ENCODE measurements at places on chromosomes 13 and 19.

DNA sequence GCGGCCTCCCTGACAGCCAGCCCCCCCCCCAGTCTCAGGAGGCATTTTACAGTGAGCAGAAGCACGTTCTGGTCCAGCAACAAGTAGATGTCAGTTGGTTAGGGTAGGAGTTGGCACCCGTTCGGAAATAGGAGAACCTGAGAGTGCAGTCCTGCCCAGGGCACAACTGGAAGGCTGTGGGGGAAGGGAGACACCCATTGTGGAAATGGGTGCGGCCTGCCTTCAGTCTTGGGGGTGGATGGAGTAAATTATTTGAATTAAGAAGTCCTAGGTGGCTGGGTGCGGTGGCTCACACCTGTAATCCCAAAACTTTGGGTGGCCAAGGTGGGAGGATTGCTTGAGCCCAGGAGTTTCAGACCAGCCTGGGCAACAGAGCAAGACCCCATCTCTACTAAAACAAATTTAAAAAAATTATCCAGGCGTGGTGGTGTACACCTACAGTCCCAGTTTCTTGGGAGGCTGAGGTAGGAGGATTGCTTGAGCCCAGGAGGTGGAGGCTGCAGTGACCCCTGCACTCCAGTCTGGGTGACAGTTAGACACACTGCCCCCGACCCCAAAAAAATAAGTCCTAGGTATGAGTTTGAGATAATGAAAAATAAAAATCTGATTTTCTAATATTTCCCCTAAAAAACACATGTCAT is 1.2 kb downstream of the CIRBP start:
- no peak for DNase-seq

DNA sequence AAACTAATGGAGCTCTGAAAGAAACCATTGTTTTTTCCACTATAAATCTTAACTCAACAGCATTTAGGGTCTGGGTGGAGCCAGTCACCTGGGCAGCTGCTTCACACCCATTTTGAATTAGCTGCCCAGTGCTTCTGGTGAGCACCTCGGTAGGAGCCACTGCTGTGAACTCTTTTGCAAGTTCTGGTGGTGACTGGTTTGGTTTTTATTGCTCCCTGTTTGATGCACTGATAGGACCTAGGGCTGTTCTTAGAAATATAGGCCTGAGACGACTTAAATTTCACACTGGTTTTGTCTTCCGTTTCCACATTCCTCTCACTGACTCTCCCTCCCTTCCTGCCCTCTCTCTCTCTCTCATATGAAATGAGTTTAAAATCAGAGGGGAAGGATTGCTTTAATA is 103.9 kb downstream of the GGACT start:
- no peak for DNase-seq

DNA sequence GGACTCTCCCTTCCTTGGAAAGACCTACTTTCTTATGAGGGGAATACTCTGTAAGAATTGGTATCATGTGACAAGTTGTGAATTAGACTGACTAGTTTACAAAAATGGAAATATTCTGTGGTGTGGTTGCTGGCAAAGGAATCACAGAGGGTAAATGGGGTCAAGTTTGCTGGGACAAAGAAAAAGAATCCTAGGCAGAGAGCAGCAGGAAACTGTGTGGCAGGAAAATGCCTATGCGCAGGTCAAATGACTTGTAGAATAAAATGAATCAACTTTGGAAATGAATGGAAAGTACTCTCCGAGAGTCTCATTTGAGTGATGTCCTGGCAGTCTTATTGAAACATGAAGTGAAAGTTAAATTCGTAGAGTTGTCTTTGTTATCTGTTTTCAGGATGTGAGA is 1250.7 kb downstream of the UQCRFS1 start:
- no peak for DNase-seq

GRCh38 chr19:3012621-3013262 is 16.3 kb downstream of the TLE2 start:
- no peak for DNase-seq

DNA sequence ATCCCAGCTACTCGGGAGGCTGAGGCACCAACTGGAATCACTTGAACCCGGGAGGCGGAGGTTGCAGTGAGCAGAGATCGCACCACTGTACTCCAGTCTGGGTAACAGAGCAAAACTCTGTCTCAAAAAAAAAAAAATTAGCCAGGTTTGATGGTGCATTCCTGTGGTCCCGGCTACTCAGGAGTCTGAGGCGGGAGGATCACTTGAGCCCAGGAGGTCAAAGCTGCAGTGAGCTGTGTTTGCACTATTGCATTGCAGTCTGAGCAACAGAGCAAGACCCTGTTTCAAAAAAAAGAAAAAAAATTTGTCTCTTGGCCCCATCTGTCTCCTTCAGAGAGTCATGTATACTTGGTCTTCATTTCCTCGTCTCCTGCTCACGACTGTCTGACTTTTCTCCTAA is 1.6 kb downstream of the CCDC97 start:
- DNase-seq: no peak

DNA sequence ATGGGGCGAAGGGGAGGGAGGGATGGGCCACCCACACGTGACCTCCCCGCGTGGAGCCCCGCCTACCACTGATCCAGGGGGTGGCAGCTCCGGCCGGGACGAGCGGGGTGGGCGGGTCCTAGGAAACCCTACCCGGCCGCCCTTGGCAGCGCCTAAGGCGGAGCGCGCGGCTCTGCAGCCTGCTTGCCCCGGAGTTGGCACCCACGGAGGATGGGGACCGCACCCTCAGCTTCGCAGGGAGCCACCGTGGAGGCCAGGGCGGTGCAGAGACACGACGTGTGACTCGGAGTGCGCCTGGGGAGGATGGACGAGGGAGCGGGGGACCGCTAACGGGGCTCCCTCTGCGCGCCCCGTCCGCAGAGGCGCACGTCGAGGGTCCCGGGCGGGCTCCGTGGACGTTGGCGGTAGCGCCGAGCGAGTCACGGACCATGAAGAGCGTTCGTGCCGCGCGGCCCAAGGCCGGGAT is at the start of gene RGS9BP:
Gene RGS9BP, plus strand, starts transcription at position 129 of the 466 bp plus-strand sequence. CDS start 416 bp downstream, outside the sequence.
- no peak for DNase-seq

DNA sequence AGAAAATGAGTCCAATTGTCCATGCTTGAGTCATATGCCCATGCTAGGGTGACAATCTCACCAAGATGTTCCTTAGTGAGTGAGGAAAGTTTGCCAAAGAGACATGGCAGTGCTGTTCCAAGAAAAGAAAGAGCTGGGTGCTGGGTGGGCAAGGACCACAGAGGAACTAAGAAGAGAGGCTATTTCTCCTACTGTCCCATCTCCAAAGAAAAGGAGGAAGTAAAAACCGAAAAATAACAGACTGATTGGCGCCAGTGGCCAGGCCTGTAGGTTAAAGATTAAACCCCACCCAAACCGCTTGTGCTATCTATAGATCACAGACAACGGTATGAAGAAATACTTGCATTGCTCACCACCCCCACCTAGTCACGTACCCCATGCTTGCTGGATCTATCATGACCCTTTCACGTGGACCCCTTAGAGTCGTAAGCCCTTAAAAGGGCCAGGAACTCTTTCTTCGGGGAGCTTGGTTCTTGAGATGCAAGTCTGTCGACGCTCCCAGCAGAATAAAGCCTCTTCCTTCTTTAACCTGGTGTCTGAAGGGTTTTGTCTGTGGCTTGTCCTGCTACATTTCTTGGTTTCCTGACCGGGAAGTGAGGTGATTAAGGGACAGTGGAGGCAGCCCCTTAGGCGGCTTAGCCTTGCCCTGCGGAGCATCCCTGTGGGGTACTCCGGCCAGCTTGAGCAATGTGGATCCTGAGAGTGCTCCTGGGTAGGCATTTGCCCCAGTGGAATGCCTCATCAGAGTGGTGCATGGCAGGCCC is 606.5 kb downstream of the UQCRFS1 start:
- no peak for DNase-seq

- no peak for DNase-seq
Observed at GRCh38 chr13:79194727-79195126, 211.3 kb downstream of the RBM26 start.

GRCh38 chr19:35468637-35469036 is 20.6 kb downstream of the FFAR2 start:
- no peak for DNase-seq

DNA sequence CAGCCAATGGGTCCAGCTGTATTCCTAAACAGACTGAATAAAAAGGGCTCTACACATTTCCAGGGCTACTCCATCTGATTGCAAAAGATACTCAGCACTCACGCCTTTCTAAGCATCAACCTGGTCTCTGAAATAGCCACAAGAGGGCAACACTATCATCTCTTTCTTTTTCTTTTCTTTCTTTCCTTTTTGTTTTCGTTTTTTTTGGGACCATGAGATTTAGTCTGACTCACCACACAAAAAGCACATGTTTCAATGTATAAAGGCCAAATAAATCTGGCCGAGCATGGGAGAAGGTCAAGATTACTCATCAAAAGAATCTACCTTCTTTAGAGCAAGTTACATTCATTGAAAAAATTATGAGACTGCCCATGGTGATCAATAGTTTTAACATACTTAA is 805.6 kb upstream of the ARGLU1 start:
- no peak for DNase-seq

DNA sequence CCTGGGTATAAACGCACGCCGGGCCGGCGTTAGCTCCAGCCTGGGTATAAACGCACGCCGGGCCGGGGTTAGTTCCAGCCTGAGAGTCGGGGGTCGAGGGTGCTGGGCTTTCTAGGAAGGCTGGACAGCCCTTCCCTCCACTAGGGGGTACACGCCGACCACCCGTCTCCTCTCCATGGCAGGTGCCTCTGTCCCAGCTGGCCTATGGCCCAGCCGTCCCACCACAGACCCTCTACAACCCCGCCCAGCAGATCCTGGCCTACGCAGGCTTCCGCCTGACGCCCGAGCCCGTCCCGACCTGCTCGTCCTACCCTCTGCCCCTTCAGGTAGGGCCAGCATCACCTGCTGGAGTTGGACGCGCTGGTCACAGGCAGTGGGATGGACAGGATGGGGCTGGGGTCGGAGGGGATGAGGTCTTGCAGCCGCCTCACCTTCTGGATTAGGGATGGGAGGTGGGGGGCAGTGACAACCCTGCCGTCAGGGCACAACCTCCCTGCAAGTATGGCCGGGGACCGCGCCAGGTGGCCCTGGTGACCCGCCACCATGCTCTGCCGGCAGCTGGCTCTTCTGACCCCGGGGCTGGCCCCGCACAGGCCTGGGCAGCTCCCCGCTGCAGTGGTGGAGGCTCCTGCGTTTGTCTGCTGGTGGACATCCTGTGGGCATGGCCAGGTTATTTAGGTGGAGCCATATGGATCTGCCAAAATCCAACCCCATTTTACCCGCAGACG is 45.8 kb downstream of the TMEM255B start:
- DNase-seq: no peak

DNA sequence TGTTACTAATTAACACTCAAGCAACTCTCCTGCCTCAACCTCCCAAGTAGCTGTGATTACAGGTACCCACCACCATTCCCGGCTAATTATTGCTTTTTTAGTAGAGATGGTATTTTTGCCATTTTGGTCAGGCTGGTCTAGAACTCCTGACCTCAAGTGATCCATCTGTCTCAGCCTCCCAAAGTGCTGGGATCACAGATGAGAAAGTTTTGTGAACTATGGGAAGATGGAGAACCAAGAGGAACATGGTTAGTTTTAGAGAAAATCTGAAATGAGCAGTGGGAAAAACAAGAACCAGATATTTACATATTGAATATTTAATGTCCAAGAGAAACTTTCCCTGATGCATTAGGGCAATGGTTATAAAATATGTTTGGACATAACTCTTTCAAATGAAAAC is 863.6 kb upstream of the MIR17HG start:
- no peak for DNase-seq

DNA sequence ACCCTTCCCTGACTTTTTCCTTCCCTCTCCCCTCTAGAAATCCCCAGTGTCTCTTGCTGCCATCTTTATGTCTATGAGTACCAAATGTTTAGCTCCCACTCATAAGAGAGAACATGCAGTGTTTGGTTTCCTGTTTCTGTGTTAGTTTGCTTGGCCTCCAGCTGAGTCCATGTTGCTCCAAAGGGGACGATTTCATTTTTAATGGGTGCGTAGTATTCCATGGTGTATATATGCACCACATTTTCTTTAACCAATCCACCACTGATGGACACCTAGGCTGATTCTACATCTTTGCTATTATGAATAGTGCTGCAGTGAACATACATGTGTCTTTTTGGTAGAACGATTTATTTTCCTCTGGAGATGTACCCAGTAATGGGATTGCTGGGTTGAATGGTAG is 123.8 kb downstream of the UGGT2 start:
- DNase-seq: no peak
